GM23248 (cell line): ENCODE measurements at places on chromosomes 3 and 15.
A peak's percentile ranks its signal among the peaks of the same experiment; 100 is the strongest.

GRCh38 chr3:5217824-5218595, 30.5 kb downstream of the EDEM1 start:
- peak; percentile 17 for DNase-seq
- H3K27ac ChIP-seq: no peak overlapping the region
- H3K4me1 ChIP-seq: no peaks in the 10 kb centered on the region
- peaks cover 45% of the 10 kb centered on the region; the same call in 1 of the 2 replicates for H3K36me3 ChIP-seq
- no peaks in the 10 kb centered on the region for H3K27me3 ChIP-seq
- no peak overlapping the region for H3K4me3 ChIP-seq

DNA sequence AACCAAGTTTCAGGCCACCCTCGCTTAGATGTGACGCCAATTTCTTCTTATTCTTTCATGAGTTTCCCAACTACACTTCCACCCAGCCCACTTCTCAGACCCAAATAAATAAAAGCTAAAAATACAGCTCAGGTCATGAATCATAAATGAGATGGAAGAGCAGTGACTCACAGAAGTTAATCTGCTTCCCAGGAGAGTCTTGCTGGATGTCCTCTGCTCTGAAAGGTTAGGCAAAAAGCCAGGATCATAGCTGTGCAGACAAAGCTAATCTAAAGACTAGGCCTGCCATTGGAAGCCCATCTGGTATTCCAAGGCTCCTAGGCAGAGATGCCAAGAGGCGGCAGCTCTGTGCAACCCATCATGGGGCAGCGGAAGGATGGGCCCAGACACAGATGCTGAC, 24.1 kb downstream of the SHC4 start:
- peak overlapping the region; percentile 94 for H3K27ac ChIP-seq
- DNase-seq: peak; percentile 98
- peaks cover 59% of the 10 kb centered on the region for H3K4me1 ChIP-seq
- no peaks in the 10 kb centered on the region for H3K27me3 ChIP-seq

- H3K4me3 ChIP-seq: no peak overlapping the region
- no peaks in the 10 kb centered on the region for H3K36me3 ChIP-seq
- no peak overlapping the region for H3K27ac ChIP-seq
- no peaks in the 10 kb centered on the region for H3K27me3 ChIP-seq
- no peak for DNase-seq
Measured at GRCh38 chr3:60931452-60931851, 319.8 kb downstream of the FHIT start.

DNA sequence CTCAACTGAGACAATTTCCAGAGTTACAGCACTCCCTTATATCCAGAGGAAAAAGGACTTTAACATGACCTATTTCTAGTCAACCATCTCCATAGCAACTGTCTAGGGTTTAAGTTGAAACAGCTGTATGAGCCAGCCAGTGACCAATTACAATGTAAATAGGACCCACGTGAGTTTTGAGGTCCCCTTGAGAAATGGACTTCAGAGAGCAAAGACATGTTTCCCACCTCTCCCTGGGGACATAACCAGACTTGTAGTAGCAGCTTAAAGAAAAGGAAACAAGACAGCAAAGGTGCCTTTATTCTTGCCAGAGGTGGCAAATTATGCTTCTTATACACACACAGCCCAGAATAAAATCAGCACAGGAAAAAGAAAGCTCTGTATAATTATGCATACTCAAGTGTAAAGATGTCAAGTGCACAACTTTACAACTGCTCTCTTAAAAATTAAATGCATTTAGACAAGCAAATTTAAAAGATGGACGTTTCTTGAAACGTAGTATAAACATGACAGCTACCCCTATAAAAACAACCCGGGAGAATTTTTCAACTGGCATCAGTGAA, 40.2 kb downstream of the SUMF1 start:
- H3K27me3 ChIP-seq: no peaks in the 10 kb centered on the region
- no peak overlapping the region for H3K4me3 ChIP-seq
- peak overlapping the region; percentile 55 for H3K27ac ChIP-seq
- peaks cover 17% of the 10 kb centered on the region for H3K4me1 ChIP-seq
- DNase-seq: peak; percentile 93

DNA sequence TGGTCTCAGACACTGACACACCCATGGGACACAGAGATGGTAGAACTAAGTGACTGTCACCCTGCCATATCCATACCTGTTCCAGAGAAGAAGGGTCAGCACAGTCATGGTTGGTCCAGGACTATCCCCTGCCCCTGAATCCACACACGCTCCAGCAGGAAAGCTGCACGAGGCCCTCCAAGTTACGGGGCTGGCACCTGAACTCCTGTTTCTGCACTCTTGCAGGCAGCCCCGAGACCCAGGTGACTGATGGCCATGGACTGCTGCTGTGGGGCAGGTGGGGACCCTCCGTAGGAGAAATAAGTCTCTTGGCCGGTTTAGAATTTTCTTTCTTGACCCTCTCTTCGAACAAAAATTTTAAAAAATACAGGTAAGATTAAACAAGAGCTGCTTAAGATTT, 30.6 kb downstream of the CHDH start:
- H3K36me3 ChIP-seq: no peaks in the 10 kb centered on the region
- DNase-seq: no peak
- H3K4me3 ChIP-seq: no peak overlapping the region

GRCh38 chr15:58535337-58535736, 103.5 kb downstream of the LIPC start:
- H3K4me3 ChIP-seq: no peak overlapping the region
- no peak for DNase-seq
- no peaks in the 10 kb centered on the region for H3K27me3 ChIP-seq

DNA sequence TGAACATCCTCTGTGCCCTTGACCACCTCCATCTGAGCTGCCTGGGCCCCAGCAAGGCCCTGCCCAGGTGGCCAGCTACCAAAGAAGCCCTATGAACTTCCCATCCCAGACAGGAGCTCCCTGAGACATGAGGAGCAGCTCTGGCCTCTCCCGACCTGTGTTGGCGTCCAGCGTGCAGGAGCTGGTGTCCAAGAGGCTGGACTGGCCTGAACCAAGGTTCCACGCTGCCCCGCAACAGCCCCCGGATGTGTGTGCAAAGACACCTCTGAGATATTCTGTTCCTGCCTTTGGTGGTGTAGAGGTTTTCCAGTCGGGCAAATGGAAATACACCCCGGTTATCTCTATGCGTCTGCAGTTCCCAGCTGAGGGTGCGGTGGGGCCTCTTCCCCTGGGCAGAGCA, 42.1 kb downstream of the WNT7A start:
- no peak for DNase-seq
- H3K27me3 ChIP-seq: no peaks in the 10 kb centered on the region
- H3K36me3 ChIP-seq: no peaks in the 10 kb centered on the region
- no peak overlapping the region for H3K4me3 ChIP-seq
- no peak overlapping the region for H3K27ac ChIP-seq

- 0 out of 2 replicates have a peak overlapping the region, but pooled peaks have one; percentile 26 for H3K4me3 ChIP-seq
- H3K27ac ChIP-seq: peak overlapping the region; percentile 95
- H3K27me3 ChIP-seq: no peaks in the 10 kb centered on the region
- peak; percentile 94 for DNase-seq
Measured at GRCh38 chr15:71048913-71049675, 66.2 kb upstream of the THSD4 start.
